ENCODE measurements at places on chromosomes 12 and 14.

GRCh38 chr14:38755036-38755435, 348.0 kb downstream of the SEC23A start:
- no peak for DNase-seq

GRCh38 chr14:65329481-65329880, 83.0 kb upstream of the FUT8 start:
- no peak for DNase-seq

DNA sequence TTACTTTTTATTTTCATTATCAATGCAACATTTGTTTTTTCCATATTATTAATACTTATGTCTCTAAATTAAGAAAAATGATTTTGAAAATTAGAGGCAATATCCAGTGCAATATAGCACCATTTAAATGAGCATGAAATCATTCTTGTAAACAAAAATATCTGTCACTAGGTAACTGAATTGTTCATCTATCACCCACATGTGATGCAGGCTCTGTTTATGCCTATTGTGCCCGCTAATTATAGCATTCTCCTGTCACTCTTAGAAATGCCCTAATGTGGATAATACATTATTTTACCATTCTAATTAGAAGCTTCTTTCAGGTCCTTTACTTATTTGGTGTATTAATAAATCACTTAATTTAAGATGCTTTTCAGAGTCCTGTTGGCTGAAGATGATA, 1332.4 kb downstream of the AACS start:
- DNase-seq: no peak

- DNase-seq: no peak
Measured at GRCh38 chr12:58086006-58086405, 144.6 kb downstream of the ATP23 start.

- DNase-seq: no peak
Measured at GRCh38 chr12:110330544-110330943, 49.5 kb downstream of the ATP2A2 start.

DNA sequence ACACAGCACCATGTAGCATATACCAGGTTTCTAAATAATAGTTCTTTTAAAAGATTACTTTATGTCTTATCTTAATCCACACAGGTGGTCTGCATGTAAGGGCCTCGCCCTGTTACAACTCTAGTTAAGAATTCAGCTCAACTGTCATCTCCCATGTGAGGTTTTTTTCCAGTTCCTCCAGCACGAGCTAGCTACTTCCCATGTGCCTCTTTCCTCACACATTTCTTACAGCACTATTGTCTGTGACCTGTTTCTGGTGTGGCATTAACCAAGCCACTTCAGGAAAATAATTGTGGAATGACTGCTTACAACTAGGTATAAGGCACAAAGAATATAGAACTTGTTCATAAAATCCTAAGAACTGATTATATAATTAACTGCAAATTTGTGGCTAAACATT, 65.5 kb downstream of the SH2B3 start:
- no peak for DNase-seq

DNA sequence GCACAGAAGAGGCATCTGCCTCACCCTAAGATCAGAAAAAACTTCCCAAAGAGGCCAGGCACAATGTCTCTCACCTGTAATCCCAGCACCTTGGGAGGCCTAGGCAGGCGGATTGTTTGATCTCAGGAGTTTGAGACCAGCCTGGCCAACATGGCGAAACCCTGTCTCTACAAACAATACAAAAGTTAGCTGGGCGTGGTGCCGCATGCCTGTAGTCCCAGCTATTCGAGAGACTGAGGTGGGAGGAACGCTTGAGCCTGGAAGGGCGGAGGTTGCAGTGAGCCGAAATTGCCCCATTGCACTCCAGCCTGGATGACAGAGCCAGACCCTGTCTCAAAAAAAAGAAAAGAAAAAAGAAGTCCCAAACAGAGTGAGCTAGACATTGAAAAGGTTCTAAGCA, 4.5 kb downstream of the ZBTB1 start:
- DNase-seq: no peak

DNA sequence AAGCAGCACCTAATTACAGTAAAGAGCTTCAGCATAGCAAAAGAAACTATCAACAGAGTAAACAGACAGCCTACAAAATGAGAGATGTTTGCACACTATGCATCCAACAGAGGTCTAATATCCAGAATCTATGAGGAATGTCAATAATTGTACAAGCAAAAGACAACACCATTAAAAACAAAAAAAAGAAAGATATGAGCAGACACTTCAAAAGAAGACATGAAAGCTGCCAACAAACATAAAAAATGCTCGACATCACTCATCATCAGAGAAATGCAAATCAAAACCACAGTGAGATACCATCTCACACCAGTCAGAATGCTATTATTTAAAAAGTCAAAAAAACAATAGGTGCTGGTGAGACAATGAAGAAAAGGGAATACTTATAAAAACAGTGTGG, 273.1 kb downstream of the TMTC2 start:
- no peak for DNase-seq

- DNase-seq: no peak
Measured at GRCh38 chr12:49825360-49825970, 2.7 kb downstream of the NCKAP5L start.

DNA sequence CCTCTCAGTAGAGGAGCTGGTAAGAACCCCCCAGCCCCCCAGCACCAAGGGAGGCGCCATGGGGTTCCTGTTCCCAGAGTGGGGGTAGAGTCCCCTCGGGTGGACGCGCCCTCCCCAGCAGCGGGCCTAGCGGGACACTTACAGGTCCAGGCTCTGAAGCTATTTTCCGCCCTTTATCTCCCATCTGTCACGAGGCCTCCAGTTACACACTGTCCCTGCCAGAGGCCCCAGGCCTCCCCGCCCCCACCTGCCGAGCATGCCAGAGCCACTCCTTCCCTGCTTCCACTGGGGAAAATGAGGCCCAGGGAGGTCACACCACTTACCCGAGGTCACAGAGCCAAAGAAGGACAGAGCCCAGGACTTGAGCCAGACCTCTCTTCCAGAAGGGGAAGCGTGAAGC, 3.1 kb downstream of the C14orf180 start:
- no peak for DNase-seq

- no peak for DNase-seq
Measured at GRCh38 chr12:39646963-39647362, 27.4 kb upstream of the ABCD2 start.

DNA sequence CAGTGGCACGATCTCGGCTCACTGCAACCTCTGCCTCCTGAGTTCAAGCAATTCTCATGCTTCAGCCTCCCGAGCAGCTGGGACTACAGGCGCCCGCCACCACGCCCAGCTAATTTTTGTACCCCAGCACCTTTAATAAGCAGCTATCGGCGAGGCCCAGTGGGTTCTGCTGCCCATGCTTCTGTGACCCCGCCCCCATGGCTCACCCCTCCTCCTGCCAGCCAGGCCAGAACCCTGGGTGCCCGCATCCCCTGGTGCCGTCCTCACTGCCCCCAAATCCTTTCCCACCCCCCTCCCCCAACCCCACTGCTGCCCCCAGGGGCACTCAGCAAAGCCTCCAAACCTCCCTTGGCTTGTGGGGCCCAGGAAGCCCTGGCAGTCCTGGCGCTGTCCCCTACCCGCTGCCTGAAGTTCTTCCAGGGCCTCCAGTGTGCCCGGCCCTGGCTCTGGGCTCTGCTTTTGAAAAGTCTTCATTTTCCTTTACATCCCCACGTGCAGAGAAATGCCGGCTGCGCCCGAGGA, 14.5 kb downstream of the BAG5 start:
- DNase-seq: no peak

DNA sequence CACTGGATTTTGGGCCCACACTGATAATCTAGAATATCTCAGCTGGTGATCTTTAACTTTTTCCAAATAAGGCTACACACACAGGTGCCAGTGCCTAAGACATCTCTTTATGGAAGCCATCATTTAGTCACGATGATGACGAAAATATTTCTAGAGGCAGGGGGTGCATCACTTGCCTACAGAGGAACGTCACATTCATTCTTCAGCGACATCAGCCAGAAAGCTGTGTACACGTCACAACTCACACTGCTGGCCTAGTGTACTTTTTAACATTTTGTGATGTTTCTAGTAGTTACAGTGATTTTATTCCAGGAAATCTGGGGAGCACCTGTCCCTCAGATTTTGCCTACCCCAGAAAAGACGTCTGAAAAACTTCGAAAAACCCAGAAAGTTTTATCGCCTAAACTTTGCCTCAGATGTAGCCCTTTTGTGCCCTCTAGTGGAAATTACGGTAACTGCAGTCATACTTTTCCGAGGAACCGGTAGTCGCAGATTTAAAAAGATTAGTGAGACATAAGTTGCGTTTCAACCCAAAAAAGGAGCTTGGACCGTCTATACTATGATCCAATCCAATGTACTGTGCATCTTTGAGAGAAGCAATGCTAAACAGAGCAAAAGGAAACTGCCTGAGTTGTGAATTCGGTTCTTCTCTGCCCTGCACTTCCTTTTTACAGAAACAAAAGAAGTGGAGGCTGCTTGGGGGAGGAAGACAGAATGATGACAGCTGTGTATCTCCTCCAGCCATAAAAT, 64.3 kb upstream of the STON2 start:
- DNase-seq: peak; percentile 8

- DNase-seq: no peak
Measured at GRCh38 chr12:26696048-26696612, 136.9 kb downstream of the ITPR2 start.

DNA sequence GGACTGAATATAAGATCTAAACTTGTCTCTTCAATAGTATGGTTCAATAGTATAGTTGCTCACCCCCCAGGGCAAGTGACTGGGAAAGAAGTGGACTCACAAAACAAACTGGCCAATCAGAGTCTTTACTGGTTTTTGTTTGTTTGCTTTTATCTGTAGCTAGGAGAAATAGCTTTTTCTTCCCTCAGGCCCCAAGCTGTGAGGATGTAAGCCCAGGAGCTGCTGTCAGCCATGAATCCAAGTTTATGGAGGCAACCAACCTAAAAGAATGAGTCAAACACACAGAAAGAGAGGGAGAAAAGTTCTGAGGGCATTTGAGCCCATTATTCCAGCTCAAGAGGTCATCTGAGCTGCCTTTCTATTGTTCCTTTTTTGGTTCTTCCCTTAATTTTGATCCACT, 375.3 kb downstream of the BCAT1 start:
- no peak for DNase-seq

- DNase-seq: no peak
Measured at GRCh38 chr12:68294251-68294650, 37.9 kb downstream of the MDM1 start.

- no peak for DNase-seq
Measured at GRCh38 chr14:86141966-86142365, 612.0 kb downstream of the FLRT2 start.

- no peak for DNase-seq
Measured at GRCh38 chr12:105100207-105100985, 7.1 kb upstream of the WASHC4 start.

- peak; percentile 26 for DNase-seq
Measured at GRCh38 chr14:100237735-100238418, 1.1 kb upstream of the YY1 start.

- DNase-seq: no peak
Measured at GRCh38 chr12:78392918-78393317, 471.7 kb upstream of the SYT1 start.

- no peak for DNase-seq
Measured at GRCh38 chr14:61460718-61461611, 139.6 kb downstream of the PRKCH start.

DNA sequence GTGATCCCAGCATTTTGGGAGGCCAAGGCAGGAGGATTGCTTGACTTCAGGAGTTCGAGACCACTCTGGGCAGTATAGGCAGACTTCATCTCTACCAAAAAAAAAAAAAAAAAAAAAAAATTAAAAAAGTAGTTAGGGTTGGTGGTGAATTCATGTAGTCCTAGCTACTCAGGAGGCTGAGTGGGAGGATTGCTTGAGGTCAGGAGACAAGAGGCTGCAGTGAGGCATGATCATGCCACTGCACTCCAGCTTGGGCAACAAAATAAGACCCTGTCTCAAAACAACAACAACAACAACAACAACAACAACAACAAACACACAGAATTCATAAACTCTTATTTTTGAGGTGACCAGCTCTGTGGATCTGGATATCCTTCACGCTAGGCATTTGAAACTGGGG, 17.1 kb downstream of the SLC25A3 start:
- no peak for DNase-seq

DNA sequence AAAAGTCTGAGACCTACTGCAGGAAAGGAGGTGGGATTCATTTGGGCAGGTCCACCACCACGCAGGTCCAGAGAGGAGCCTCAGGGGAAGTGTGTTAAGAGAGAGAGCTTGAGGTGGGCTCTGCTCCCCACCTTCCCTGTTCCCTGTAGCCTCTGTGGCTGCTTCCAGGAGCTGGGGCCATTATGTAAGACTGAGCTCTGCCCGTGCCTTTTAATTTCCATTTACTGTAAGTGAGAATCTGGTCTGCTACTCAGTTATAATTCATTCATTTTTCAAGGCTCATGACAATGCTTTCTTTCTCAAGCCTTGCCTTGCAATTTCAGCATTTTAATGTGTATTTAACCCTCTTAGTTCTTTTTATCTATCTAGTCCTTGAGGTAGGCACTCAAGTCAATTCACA, 8.3 kb downstream of the SLC4A8 start:
- no peak for DNase-seq

DNA sequence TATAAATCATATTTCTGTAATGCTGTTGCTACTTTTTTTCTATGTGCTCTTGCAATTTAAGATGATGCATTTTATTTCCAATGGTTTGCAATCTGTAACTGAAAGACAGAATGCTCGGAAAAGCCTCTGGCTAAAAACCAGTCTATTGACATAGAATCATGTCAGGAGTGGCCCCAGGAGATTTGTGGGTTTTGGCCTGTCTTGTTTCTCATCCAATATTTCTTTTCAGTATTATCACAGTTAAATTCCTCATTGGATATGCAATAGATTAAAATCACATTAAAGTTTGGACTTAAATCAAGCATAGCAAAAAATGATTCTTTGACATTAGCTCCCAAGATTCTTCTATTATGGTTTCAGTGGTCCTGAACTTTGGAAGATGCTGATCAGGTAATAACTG, 19.1 kb upstream of the SLC38A2 start:
- no peak for DNase-seq

GRCh38 chr14:96626916-96627315, 124.7 kb downstream of the PAPOLA start:
- DNase-seq: no peak

- DNase-seq: no peak
Measured at GRCh38 chr12:84512751-84513150, 399.8 kb downstream of the SLC6A15 start.

DNA sequence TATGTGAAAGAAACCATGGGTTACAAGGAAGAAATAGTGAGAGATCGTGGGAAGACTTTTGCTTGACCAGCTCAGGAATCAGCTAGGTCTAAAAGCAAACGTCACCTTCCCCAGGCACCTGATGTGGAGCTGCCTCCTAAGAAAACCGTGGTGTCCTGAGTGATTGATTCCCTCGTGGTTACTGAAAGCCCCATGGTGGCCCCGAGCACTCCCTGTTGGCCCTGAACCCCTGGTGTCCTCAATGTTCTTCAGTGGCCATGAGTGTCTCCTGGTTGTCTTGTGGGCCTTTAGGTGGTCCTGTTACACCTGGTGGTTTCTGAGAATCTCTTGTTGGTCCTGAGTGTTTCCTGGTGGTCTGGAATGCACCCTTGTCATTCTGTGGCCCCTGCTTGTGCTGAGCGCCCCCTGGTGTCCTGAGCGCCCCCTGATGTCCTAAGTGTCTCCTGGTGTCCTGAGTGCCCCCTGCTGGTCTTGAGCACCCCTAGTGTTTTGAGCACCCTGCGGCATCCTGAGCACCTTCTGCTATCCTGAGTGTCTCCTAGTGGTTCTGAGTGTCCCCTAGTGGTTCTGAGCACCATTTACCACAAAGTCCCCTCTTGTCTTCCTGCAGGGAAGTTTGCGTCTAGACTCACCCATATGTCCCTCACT, 518.7 kb downstream of the TMEM121 start:
- DNase-seq: peak; percentile 53
